ENCODE measurements at places on chromosomes 12 and 14.

DNA sequence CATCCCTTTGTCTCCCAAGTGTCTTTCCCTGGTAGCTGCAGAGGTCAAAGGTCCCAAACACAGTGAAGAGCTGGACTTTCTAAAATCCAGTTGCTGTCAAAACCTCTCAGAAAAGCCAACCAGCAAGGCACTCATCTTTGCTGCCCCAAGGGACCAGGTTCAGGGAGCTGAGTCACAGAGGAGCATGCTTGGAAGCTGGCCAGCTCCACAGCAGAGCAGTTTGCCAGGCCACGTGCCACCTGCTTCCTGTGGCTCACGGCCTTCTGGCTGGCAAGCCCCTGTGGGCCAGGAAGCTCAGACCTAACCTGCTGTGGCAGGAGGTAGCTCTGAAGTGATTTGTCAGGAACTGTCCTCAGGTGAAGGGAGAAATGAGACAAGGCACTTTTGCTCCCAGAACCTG, 3.6 kb downstream of the ISCU start:
- DNase-seq = no peak

DNA sequence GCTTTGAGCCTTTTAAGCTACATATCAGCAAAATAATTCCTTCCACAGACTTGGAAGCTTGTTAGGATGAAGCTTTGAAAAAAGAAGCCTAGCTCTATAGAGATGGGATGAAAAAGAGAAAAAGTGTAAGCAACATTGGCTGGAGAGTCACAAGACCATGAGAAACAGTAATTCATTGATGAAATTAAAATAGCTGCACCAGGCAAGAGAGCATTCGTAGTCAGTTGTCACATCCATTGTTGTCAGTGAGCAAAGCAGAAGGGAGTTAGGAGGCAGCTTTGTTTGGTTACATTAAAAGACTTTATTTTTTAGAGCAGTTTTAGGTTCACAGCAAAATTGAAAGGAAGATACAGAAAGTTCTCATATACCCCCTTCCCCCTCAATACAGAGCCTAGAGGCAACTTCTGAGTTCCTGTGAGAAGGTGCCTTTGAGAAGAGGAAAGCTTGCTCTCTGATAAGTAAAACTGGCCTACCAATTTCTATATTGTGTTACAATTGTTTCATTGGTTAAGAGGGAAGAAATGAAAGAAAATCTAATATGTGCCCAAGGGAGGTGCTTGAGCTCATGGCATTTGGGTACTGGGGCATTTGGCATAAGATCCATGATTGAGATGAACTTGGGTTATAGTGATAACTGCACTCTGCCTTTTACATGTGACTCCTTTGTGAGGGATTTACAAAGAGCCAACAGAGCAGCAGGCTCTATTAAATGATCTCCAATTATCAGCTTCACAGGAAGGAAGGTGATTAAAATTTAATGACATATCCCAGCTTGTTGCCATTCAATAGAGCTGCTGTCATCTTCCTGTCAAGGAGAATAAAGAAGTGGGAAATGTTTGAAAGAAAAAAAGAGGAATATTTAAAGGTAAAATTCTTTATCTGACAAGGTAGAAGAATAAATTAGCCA, 361.3 kb upstream of the TMTC1 start:
- DNase-seq = no peak

DNA sequence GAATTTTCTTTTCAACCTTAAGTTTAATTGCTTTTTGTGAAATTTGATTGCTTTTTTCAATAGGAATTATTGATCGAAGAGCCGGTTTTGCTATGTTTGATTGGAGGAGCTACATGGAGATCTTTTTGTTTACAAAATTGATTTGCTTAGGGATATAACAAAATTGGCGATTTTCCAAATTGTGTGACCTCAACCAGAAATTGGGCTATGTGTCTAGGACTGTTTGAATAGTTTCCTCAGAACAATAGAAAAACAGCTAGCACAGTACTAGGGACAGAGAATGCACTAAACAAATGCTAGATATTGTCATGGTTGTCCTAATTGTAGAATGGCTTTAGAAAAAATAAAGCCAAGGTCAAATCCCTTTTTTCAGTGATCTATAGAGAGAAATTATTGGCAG, 2.4 kb downstream of the SLC17A8 start:
- no peak for DNase-seq

GRCh38 chr12:55676707-55677106, 31.0 kb downstream of the ITGA7 start:
- DNase-seq = no peak

GRCh38 chr14:22185191-22185590, 403.8 kb downstream of the DAD1 start:
- no peak for DNase-seq

DNA sequence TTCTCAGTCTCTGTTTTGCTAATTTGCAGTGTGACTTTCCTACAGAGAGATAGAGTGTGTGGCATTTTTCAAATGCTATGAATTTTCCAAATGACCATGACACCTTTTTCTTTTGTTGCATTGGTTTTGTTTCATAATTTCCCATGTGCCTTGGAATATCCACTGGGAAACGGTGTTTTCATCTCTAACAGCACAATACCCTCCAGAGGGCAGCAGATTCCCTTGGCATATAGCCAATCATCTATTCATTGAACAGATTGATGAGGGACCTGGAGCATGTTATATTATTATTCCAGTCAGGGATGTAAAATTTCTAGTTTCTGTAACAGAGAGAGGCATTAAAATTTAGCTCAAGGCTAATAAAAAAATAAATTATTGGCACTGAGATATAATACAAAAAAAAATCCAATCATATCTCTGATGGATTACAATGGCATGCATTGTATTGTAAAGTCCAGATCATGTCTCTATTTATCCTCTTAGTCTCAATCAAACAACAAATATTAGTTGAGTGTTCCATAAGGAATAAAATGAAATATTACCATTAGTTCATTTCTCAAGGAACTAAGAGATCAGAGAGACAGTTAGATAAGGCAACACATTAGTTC, 29.6 kb upstream of the NTN4 start:
- peak; percentile 5 for DNase-seq

- no peak for DNase-seq
These were observed 108.8 kb upstream of the TSPAN8 start for GRCh38 chr12:71266606-71267005.

- DNase-seq = peak; percentile 42
These were observed 1.8 kb downstream of the RASSF9 start for GRCh38 chr12:85834378-85834777.
